Brain (organoid and tissue), 16 donors: ENCODE measurements at places on chromosomes 11 and 22.

GRCh38 chr22:33971561-33971961 is 51.3 kb upstream of the LARGE1 start:
- no peak for DNase-seq

- no peak for DNase-seq
Measured at GRCh38 chr11:121067962-121068647, 32.9 kb upstream of the TECTA start.

GRCh38 chr11:92929246-92929645 is 40.2 kb upstream of the MTNR1B start:
- DNase-seq, result no peak

- DNase-seq, result no peak
Measured at GRCh38 chr11:87258171-87258833, 220.6 kb downstream of the TMEM135 start.

DNA sequence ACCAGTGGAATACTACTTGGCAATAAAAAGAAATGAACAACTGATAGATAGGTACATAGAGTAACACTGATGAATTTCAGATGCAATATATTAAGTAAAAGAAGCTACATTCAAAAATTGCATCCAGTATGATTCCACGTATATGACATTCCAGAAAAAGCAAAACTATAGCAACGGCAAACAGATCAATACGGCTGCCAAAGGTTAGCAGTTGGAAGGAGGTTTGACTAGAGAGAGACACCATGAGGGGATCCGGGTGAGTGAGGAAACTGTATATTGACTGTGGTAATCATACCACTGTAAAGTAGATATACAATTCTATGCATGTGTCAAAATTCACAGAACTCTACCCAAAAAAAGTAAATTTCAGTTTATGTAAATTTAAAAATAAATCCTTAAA is 28.7 kb downstream of the CADM1 start:
- DNase-seq, result no peak

DNA sequence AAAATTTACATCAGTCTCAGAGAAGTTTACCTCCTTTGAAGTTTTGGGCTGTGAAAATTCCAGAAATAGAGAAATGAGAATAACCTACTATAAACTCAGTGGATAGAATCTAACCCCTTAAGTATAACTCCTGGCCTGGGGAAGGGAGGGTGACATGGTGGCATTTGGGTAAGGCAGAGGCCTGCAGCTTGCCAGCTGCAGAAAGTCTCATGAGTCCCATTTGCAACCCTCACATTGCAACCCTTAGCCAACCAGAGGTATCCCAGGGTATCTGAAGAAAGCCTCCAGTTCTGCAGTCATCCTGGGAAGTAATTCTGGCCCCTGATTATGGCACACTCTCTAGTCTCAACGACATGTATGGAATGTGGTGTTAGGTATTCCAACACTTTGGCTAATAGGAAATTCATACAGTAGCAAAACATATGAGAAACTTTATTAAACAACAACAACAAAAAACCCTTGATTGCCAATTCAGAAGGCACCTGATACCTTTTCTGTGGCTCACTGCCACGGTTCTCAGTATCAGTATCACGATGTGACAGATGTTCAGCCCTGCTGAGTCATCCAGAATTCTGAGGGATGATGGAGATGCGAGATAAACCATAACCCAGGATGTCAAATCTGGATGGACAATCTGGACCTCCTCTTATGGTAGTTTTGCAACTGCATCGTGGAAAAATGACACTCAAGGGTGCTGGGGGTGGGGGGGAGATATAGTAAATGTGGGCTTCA is 743.4 kb downstream of the NELL1 start:
- no peak for DNase-seq

DNA sequence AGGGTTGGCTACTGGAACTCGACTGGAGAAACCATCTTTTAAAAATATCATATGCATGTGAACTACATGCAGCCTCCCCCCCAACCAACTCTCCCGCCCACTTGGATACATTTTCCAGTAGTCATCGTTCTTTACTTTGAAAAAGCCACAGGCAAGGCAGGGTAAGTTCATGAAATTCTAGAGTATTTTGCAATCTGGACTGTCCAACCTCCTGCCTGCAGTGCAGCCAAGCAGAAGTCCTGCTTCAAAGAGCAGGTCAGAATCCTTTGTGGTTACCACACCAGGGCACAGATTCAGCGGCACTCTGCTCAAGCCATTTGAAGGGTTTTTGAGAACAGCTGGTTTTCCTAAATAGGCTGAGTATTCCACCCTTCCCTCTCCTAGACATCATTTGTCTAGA is 12.1 kb downstream of the ELF5 start:
- no peak for DNase-seq
